ENCODE measurements at places on chromosomes 6 and 20.
A peak's percentile ranks its signal among the peaks of the same experiment; 100 is the strongest.

- no peak for DNase-seq
Measured at GRCh38 chr6:33140556-33140955, 51.7 kb downstream of the COL11A2 start.

DNA sequence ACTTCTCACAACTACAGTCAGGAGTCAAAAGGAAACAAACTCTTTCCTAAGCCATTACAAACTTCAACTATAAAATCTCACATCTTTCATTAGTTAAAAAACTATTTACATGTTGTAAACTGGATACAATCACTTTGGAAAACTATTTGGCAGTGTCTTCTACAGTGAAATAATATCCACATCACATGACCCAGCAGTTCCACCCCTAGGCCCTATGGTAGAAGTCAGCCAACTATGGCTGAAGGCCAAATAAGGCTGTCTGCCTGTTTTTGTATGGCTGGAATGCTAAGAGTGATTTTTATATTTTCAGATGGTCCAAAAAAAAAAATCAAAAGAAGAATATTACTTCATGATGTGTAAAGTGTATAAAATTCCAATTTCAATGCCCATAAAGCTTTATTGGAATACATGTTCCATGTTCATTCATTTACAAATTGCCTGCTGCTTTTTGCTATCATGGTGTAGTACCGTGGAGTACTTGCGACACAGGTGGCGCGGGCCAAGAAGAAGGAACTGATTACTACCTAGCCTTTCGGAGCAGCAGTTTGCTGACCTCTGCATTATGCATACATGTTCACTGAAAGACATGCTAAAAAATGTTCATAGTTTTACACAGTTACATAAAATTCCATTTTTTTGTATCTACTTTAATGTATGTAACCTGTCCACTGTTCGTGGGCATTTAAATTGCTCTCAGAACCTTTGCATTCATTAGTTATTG, 129.0 kb downstream of the KIF16B start:
- DNase-seq, result no peak

GRCh38 chr6:165658395-165659058, 4.5 kb downstream of the PDE10A start:
- no peak for DNase-seq

GRCh38 chr6:27694547-27694874, 217.7 kb downstream of the OR2B2 start:
- no peak for DNase-seq

- DNase-seq, result no peak
Measured at GRCh38 chr6:134282816-134283215, 35.1 kb downstream of the SGK1 start.

GRCh38 chr6:43263314-43264178, 20.3 kb downstream of the TTBK1 start:
- DNase-seq, result peak; percentile 77

- no peak for DNase-seq
Measured at GRCh38 chr20:48845721-48846306, 18.0 kb upstream of the PREX1 start.

- DNase-seq, result no peak
Measured at GRCh38 chr6:32829495-32829894, 9.0 kb downstream of the TAP2 start.

DNA sequence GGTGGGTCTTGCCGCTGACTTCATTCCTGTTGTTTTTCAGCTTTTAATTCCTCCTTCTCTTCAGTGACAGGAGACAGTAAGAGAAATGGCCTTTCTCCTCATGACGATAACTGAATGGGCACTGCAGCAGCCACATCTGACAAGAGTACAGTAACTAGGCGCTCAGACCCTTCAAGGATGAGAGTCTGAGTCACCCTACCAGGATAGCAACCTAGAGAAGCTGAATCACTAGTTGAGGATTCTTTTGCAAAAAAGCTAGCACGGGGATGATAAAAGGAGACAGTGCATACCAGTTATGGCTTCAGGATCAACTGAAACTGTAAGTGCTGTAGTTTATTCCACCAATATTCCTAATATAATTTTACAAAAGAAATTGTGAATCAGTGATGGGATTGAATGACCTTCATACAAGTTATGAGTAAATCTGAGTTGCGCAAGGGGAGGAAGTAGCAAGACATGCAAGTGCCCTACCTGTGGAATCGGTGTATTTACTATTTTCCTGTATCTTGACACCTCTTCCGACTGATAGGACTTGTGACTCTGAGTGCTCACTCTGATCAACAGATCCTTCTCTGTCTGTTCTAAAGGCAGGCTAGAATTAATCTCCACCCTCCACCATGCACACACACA, 161.8 kb upstream of the GRIK2 start:
- DNase-seq, result no peak

GRCh38 chr20:56750430-56750829, 121.3 kb downstream of the TFAP2C start:
- DNase-seq, result no peak

- no peak for DNase-seq
Measured at GRCh38 chr6:163688739-163689362, 274.3 kb downstream of the QKI start.

DNA sequence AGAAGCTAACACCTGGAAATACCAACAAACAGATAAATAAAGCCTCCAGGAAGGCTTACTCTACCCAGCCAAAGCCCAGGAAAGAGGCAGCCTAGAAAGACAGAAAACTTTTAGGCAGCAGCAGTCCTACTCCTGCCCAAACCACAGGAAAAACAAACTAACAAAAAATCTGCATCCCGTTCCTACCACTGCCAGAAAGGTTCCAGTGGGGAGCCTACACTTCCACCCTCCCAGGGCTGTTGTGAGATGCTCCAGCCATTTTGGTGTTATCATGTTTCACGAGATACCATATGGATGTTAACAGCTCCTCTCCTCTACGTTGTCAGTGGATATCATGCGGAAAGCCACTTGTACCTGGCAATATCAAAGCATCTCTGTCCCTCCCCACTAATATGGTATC, 336.7 kb upstream of the PRND start:
- no peak for DNase-seq

DNA sequence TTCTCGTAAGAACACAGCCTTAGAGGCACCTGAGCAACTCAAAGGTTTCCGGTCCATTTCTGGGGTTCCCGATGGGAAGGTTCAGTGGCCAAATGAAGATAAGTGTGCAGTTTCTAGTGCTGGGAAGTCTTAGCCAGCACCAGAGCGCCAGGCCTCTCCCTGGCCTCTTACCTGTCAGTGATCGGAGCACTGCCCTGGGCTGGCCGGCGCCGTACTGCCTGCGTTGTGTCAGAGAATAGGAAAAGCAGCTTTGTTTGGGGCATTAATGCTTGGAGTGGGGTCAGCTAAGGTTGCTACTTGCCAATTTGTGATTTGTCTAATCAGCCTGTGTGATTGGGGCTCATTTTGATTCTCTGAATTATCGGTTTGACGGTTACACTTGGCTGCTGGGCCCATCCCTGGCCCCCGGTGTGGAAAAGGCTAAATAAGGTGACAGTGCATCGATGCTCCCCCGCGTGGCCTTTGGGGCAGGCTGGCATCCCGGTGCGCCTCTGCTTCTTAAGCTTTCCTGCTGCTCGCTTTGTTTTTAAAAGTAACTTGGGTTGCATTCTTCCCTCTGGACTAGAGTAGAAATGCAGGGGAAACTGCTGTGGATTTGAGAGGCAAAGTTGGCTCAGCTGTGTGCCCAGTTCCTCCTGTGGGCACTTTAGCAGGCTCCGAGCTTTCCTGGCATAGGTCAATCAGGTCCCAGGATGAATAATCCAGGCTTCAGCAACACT, 51.8 kb downstream of the TCP11 start:
- peak; percentile 38 for DNase-seq

GRCh38 chr6:121482004-121482693, 46.7 kb downstream of the GJA1 start:
- no peak for DNase-seq

- no peak for DNase-seq
Measured at GRCh38 chr6:102075539-102075938, 682.0 kb downstream of the GRIK2 start.

All from Peyer's patch (tissue), 4 donors.